ENCODE measurements at places on chromosomes 6 and 20.

GRCh38 chr6:149831308-149831820 lies 32.8 kb downstream of the LRP11 start:
- no peak for DNase-seq

DNA sequence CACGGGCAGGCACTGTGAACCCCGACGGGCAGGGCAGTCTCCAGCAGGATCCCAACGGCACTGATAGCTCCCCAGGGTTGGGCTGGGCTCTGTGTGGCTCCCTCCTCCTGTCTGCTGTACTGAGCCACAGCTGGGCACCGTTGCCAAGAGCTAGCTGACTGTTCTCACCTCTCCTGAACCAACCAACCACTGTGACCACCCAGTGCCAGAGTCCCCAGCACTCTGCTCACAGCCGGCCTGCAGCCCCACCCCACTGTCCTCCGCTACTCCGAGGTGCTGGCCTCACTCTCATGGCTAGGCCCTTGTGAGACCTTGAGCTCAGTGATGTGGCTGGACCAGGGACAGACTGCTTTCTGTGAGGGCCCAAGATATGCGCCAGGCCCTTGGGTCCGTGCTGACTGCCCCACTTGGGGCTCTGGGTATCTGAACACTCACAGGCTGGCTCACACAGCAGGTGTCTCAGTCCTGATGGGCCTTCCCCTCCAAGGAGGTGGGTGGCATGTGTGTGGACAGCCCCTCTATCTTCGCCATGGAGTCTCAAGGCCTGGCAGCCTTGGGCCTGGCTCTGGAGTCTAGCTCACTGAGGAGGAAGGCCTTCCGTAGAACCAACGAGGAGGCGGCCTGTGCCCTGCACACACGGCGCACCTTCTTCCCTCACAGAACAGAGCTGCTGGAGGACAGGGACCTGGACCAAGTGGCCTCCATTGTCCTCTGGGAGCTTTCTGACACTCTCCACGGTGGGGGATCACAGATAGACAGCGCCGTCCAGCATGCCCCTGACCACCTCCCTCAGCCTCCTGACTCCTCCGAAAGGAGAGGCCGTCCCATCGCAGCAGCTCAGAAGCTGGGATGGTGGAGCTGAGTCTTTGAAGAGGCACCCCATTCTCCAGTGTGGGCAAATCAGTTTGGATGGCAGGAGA lies 53.5 kb downstream of the TCP11 start:
- DNase-seq, result no peak

DNA sequence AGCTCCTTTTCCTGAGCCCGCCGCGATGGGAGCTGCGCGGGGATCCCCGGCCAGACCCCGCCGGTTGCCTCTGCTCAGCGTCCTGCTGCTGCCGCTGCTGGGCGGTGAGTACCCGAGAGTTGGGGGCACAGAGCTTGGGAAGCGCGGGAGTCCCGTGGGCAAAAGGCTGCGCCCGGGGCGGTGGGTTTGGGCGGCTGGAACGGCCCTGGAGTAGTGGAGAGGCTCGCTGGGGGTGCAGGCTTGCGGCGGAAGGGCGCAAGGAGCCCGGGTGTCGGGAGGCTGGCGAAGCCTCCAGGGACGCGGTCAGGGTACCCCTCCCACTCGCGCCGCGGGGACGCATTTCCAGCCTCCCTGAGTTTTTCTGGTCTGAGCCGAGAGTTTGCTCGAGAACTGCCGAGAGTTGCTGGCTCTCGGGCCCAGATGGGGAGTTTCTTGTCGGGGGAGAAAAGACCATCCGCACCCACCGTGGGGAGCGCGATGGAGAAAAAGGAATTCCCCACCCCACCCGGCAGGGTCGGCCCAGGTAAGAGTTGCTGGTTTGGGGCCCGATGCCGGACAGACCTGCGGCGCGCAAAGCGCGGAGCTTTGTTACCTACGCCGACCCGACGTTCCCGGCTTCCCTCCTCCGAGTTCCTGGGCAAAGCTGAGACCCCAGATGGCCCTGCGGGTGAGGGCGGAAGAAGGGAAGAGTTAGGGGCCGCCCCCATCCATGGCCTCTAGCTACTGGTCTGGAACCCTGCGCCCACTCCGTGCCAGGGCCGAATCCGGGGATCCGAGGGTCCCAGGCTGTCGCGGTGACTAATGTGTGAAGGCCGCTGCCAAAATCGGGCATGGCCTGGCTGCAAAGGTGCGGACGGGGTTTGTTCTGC lies 584 bp downstream of the PTK7 start:
- DNase-seq, result no peak

DNA sequence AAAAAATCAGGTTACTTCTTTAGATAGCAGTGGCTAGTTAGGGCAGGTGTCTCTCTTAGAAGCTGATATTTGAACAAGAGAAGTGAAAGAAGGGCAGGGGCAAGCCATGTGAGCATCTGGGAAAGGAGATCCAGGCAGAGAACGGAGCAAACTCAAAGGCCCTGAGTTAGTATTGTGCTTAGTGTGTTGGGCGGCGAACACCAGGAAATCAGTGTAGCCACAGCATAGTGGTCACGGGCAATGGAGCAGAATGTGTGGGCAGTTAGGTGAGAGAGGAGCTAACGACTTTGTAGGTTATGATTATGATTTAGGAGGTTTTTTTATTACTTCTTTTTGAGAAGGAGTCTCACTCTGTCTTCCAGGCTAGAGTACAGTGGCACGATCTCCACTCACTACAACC lies 229.3 kb downstream of the TMEM242 start:
- DNase-seq, result no peak

DNA sequence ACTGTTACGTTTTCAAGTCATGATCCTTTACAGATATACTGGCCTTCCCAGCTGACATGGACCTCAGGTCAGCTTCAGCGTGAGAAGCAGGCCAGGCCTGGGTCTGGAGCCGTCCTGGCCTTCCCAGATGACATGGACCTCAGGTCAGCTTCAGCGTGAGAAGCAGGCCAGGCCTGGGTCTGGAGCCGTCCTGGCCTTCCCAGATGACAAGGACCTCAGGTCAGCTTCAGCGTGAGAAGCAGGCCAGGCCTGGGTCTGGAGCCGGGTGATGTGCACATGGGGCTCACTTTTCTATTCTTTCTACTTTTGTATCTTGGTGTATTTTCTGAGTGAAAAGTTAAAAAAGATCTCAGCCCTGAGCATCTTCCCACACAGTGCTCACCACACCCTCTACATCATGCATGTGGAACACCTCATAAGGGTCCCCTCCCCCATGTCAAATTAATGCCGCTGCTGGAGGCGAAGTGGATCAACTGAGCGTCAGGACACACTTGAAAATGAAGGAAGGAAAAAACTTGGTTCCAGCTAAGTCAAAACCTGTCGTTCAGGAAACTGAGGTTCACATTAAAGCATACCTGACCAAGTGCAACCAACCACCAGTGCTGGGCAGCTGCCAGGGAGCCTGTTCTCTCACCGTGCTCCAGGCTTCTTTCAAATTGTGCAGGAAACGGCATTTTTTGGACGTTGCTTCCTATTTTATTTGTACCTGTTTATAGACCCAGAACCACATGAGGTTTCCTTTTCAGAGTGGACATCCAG lies 32.2 kb downstream of the KIF25 start:
- no peak for DNase-seq

DNA sequence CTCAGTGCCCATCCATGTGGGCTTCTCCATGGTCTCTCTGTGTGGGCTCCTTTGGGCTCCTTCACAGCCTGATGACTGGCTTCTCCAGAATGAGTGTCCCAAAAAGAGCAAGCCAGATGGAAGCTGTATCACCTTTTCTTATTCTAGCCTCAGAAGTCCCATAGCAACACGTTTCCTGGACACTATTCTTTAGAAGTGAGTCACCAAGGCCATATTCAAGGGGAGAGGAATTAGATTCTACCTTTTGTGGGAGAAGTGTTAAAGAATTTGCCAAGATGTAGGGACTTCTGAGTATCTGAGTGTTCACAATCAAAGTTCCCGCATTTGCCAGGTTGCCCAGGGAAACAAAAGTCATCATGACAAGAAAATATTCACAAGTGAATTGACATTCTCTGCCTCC lies 20.7 kb upstream of the TBC1D22B start:
- DNase-seq, result no peak

- DNase-seq, result no peak
Observed at GRCh38 chr6:21084656-21085055, 508.9 kb upstream of the SOX4 start.

DNA sequence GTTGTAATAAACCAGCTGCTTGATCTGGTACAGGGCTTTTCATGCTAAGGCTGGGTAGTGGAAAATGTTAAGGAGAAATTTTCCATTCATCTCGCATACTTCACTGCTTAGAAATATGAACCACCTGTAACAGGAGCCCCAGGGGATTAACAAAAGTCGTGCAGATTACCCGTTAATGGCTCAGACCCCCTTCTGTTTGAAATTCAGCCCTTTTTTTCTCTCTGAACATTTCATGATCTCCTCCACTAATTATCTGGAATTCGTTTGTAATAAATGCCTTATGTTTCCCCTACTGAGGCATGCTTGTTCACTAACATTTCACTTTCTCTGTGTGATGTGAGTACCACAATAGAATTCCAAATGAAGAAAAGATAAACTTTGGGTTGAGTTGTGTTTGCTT lies 336.4 kb upstream of the HSF2 start:
- no peak for DNase-seq

DNA sequence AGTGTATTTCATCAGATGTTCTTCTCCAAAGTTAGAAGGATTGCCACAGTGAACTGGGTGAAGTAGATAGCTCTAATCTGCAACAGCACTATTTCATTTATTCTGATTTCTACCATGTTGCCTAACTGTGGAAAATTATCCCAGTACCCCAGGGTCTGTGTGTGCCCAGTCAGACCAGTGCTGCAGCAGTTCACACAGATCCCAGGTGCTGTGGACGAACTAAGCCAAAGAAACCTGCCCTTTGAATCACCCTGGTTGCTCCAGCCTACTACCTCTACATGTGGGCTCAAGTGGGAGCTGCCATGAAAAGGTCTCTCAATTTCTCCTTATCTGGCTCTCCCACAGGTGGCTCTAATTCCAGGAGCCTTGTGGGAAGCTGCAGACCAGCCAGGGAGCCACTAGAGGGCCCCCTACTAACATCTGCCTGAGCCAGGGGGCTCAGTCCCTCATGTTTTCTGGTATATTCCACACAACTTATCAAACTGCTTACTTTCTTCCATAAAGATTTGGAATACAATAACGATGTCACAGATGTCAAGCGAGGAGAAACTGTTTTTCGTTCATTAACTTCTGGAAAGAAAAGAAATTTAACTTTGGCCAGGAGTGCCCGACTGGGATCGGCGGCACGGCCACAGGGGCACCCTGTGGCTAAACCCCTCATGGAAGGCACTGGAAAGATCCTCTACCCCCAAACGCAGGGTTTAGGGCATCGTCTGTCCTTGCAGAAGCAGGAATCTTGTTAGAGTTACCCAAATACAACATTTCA lies 31.6 kb upstream of the LY86 start:
- DNase-seq, result no peak
